ENCODE measurements at places on chromosomes 7 and 10.

GRCh38 chr10:69837261-69837660 is 35.6 kb downstream of the COL13A1 start:
- no peak for DNase-seq
- H3K36me3 ChIP-seq: no peaks in the 10 kb centered on the region
- no peak overlapping the region for H3K27ac ChIP-seq
- peaks cover 6% of the 10 kb centered on the region for H3K4me1 ChIP-seq
- H3K4me3 ChIP-seq: no peak overlapping the region

GRCh38 chr10:126009650-126010049 is 113.3 kb downstream of the FANK1 start:
- no peak overlapping the region for H3K4me3 ChIP-seq
- H3K27me3 ChIP-seq: no peaks in the 10 kb centered on the region
- no peak overlapping the region for H3K27ac ChIP-seq
- H3K36me3 ChIP-seq: no peaks in the 10 kb centered on the region

DNA sequence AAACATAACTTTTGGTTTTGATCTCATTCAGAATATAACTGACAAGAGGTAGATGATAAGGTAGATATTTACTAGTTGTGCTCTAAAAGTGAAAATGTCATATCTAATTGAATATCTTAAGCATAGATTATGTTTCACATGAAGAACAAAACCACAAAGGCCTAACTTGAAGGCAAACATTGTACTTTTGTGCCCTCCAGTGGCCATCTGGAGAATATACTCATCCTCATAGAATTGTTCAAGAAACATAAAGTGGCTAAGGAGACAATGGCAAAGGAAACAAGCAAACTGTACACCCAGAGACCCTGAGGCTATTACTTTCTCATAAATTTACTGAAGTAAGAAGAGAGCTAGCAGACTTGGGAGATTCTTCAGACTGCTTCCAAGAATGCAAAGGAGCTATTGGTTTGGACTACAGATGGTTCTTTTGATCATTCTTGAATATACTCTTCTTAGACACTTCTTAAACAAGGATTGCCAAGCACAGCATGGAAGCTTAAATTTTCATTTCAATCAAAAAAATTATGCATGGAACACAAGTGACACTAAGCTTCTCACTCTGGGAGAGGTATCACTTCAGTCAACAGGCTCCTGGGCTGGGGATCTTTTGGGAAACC is 98.2 kb upstream of the DKK1 start:
- no peaks in the 10 kb centered on the region for H3K36me3 ChIP-seq
- H3K27ac ChIP-seq: no peak overlapping the region
- H3K4me3 ChIP-seq: no peak overlapping the region
- peak; percentile 63 for DNase-seq

- no peaks in the 10 kb centered on the region for H3K36me3 ChIP-seq
- H3K27ac ChIP-seq: no peak overlapping the region
- DNase-seq: no peak
- no peaks in the 10 kb centered on the region for H3K4me1 ChIP-seq
- no peaks in the 10 kb centered on the region for H3K27me3 ChIP-seq
- H3K4me3 ChIP-seq: no peak overlapping the region
These were observed 220.8 kb upstream of the RNF32 start for GRCh38 chr7:156419782-156420181.

DNA sequence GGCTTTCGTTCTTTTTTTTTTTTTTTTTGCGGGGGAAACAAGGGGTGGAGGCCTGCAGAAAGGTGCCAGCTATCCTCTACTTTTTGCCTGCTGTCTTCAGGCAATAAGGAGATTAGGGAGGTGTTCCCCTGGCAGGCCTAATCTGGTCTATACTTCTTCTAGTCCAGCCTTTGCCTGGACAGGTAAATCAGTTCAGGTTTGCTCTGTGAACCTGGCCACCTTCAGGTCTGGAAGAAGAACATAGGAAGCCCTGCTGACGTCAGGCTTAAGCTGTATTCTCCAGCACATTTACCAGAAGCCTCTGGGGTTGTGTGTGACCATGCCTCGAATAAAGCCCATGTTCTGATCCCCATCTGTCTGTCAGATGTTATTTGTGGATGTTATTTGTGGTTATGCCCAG is 115.4 kb downstream of the SDK1 start:
- H3K4me3 ChIP-seq: no peak overlapping the region
- DNase-seq: no peak
- H3K27ac ChIP-seq: no peak overlapping the region

- H3K27me3 ChIP-seq: no peaks in the 10 kb centered on the region
- no peak overlapping the region for H3K27ac ChIP-seq
- no peak for DNase-seq
- peaks cover 3% of the 10 kb centered on the region for H3K4me1 ChIP-seq
These were observed 255.1 kb upstream of the PPP2R2D start for GRCh38 chr10:131645756-131646155.

- no peaks in the 10 kb centered on the region for H3K4me1 ChIP-seq
- no peak overlapping the region for H3K4me3 ChIP-seq
- no peaks in the 10 kb centered on the region for H3K36me3 ChIP-seq
These were observed 115.6 kb downstream of the CDK6 start for GRCh38 chr7:92720604-92721350.

GRCh38 chr10:90286941-90287340 is 570.9 kb downstream of the HTR7 start:
- H3K27ac ChIP-seq: no peak overlapping the region
- no peaks in the 10 kb centered on the region for H3K27me3 ChIP-seq
- H3K4me3 ChIP-seq: no peak overlapping the region
- no peaks in the 10 kb centered on the region for H3K36me3 ChIP-seq
- no peak for DNase-seq

DNA sequence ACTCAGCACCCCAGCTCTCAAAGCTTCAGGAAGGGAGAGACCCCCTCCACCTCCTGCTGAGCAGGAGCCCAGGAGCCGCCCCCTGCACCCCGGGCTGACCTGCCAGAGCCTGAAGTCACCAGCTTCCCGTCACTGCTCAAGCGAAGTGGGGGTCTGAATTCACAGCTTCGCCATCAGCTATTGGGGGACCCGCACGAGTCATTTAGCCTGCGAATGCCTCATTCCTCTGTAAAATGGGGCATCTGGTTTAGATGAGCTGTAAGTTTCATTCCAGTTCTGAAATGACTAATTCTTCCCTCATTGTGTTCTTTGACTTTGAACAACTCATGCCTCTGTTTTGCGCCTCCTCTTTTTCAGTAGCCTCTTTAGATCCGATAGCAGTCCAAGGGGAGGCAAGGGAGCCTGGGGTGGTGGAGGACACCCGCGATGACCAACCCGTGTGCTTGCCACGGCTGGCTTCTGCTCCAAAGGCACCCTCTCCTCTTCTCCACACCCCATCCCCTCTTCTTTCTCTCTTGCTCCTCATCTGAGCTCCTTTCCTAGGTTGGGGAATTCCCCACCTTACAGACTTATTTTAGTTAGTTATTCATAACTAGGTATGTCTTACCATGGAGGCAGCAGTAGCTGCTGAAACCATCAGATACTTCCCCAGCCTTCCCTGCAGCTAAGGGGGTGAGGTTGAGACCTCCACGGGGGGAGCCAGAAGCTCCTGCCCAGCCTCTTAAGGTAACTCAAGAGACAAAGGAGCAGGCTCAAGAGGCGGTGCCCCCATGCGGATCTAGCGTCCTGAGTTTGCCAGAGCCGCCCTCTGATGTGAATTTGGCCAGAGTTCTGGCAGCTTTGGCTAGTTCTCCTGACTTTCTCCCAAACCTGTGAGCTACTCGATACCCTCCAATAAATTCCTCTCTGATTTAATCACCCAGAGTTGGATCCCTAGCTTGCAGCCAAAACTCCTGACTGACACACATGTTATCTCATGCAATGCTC is 47.7 kb downstream of the RBM17 start:
- no peak for DNase-seq
- H3K4me1 ChIP-seq: no peaks in the 10 kb centered on the region
- H3K4me3 ChIP-seq: no peak overlapping the region
- H3K36me3 ChIP-seq: no peaks in the 10 kb centered on the region

- no peaks in the 10 kb centered on the region for H3K27me3 ChIP-seq
- H3K36me3 ChIP-seq: no peaks in the 10 kb centered on the region
- no peaks in the 10 kb centered on the region for H3K4me1 ChIP-seq
- H3K27ac ChIP-seq: no peak overlapping the region
- DNase-seq: no peak
These were observed 379.6 kb downstream of the ARL4A start for GRCh38 chr7:13067036-13067435.

- no peak overlapping the region for H3K4me3 ChIP-seq
- no peaks in the 10 kb centered on the region for H3K4me1 ChIP-seq
- H3K27ac ChIP-seq: no peak overlapping the region
- no peak for DNase-seq
- no peaks in the 10 kb centered on the region for H3K36me3 ChIP-seq
These were observed 98.0 kb upstream of the PIK3CG start for GRCh38 chr7:106767078-106767477.

DNA sequence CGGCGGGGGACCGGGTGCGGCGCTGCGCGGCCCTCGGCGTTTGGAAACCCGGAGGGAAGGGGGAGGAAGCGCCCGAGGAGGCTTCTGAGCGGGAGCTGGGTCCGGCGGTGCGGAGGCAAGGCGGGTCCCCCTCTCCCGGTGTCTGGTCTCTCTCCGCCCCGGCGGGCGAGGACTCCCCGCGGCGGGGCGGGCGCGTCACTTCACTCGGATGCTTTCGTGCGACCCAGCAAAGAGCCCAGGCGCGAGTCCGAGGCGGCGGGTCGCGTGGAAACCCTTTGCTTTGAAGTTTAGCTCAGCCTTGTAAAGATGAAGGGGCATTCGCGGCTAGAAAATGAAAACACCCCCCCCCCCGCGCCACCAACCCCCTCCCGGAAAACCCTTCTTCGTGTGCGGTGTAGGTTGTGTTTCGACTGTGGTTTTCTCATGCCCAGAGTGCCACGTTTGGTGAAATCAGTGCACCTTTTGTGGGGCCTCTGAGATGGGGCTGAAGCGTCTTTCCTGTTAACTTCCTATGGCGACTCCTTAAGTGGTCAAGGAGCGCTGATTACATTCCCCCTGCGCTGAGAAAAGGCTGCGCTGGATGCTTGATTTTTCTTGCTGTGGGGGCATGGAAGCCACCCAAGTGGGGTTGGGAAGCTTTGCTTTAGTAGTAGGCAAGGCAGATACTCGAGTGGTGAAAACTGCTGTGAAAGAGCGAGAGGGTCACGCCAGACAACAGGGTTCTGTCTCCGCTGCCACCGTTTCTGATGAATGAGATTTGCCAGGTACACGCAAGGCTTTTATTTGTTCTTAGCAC is 876 bp downstream of the GNAI1 start:
- H3K36me3 ChIP-seq: no peaks in the 10 kb centered on the region
- peak overlapping the region; percentile 97 for H3K27ac ChIP-seq

DNA sequence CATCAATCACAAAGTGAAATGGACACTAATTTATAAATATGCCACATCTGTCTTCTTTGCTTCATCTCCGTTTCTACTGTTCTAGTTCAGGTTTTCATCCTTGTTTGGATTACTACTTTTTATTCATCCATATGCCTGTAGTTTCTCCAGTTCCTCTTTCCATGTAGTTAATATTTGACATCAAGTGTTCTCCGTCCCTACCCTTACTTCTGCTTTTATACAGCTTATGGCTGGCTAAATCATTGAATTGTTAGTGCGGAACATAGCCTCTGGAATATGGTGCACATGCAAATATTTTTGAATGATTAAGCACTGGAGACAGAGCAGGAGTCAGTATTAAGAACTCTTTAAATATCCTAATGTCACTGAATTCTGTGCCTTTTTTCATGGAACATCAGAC is 230.0 kb upstream of the PPP1R3A start:
- no peak overlapping the region for H3K27ac ChIP-seq
- H3K4me3 ChIP-seq: no peak overlapping the region
- H3K27me3 ChIP-seq: no peaks in the 10 kb centered on the region
- H3K36me3 ChIP-seq: no peaks in the 10 kb centered on the region

GRCh38 chr10:70659306-70659705 is 13.0 kb upstream of the ADAMTS14 start:
- DNase-seq: no peak
- no peaks in the 10 kb centered on the region for H3K4me1 ChIP-seq
- no peaks in the 10 kb centered on the region for H3K36me3 ChIP-seq
- no peak overlapping the region for H3K27ac ChIP-seq
- H3K27me3 ChIP-seq: no peaks in the 10 kb centered on the region
- H3K4me3 ChIP-seq: no peak overlapping the region

DNA sequence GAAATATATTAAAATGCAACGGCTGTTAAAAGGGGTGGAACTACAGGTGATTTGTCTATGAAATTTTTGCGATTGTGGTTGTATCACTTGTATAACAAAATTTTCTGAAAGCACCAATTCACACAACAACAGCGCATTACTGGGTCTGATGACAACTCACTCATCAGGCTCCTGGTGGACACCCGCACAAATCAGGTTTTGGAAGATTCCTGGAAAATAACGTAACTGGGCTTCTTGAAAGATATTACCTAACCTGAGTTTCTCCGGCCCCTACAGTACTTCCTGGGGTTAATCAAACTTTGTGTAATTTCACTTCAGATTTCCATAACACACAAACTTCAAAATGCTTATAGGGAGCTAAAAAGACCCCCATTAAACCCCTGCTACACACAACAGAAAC is 7.6 kb downstream of the SNX8 start:
- no peak overlapping the region for H3K4me3 ChIP-seq
- no peaks in the 10 kb centered on the region for H3K27me3 ChIP-seq
- peaks cover 14% of the 10 kb centered on the region for H3K4me1 ChIP-seq
- DNase-seq: no peak
- no peak overlapping the region for H3K27ac ChIP-seq
- no peaks in the 10 kb centered on the region for H3K36me3 ChIP-seq

GRCh38 chr10:35456784-35457183 is 120.5 kb downstream of the CCNY start:
- H3K36me3 ChIP-seq: no peaks in the 10 kb centered on the region
- H3K27me3 ChIP-seq: no peaks in the 10 kb centered on the region
- no peak overlapping the region for H3K4me3 ChIP-seq
- no peak for DNase-seq
- no peak overlapping the region for H3K27ac ChIP-seq

- no peaks in the 10 kb centered on the region for H3K36me3 ChIP-seq
- no peaks in the 10 kb centered on the region for H3K27me3 ChIP-seq
- no peak overlapping the region for H3K27ac ChIP-seq
- peak; percentile 77 for DNase-seq
- H3K4me3 ChIP-seq: no peak overlapping the region
- H3K4me1 ChIP-seq: peaks cover 6% of the 10 kb centered on the region
These were observed 94.1 kb downstream of the PRKAG2 start for GRCh38 chr7:151782598-151783448.

DNA sequence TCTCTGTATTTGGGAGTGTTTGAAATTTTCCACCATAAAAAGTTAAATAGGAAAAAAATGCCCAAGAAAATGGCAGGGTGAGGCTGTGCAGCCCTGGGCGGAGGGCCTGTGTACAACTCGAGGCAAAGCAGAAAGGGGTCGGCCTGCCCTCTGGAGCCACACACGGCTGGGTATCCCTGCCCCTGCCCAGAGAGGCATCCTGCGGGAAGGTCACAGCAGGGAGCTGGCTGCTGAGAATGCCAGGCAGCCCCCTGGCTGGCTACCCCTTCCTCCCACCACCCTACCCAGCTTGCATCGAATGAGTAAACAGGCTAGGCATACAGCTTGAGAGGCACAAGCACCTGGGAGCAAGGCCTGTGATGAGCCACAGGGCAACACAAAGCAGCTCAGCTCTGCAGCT is 46.1 kb downstream of the CAMK2B start:
- no peak overlapping the region for H3K27ac ChIP-seq
- H3K4me1 ChIP-seq: no peaks in the 10 kb centered on the region
- H3K36me3 ChIP-seq: no peaks in the 10 kb centered on the region
- H3K4me3 ChIP-seq: no peak overlapping the region

- H3K27ac ChIP-seq: no peak overlapping the region
- no peaks in the 10 kb centered on the region for H3K27me3 ChIP-seq
- H3K36me3 ChIP-seq: no peaks in the 10 kb centered on the region
- no peak for DNase-seq
These were observed 294.0 kb upstream of the AKR1E2 start for GRCh38 chr10:4532011-4532410.
